ENCODE measurements at places on chromosomes 12 and 14.
A peak's percentile ranks its signal among the peaks of the same experiment; 100 is the strongest.

DNA sequence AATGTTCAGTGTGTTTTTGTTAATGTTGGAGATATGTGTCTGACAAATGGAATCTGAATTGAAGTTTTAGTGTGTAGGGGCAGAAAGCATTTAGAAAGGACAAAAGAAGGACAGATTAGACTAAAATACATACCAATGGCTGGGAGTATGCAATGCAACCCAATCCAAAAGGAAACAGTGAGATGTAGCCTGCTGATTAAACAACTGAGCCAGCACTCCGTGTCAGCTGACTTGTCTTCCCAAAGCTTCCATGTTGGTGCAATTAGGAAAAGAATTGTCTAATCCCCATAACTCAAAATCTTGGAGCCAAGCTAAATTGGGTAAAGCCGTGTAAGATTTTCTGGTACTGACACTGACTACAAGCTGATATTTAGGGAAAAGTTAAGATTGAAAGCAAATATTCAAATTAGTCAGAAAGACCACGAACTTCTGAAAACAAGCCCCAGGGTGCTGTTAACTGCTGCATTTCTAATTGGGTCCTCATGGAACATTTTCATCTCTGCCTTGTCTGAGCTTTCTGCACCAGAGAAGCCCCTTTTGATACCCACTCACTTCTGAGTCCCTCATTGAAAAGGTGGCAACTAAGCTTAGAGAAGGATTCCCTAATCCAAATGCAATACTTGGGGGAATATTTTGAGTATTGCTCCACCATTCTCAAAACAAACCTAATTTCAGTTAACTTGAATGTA is 109.1 kb downstream of the DAD1 start:
- no peak for DNase-seq

DNA sequence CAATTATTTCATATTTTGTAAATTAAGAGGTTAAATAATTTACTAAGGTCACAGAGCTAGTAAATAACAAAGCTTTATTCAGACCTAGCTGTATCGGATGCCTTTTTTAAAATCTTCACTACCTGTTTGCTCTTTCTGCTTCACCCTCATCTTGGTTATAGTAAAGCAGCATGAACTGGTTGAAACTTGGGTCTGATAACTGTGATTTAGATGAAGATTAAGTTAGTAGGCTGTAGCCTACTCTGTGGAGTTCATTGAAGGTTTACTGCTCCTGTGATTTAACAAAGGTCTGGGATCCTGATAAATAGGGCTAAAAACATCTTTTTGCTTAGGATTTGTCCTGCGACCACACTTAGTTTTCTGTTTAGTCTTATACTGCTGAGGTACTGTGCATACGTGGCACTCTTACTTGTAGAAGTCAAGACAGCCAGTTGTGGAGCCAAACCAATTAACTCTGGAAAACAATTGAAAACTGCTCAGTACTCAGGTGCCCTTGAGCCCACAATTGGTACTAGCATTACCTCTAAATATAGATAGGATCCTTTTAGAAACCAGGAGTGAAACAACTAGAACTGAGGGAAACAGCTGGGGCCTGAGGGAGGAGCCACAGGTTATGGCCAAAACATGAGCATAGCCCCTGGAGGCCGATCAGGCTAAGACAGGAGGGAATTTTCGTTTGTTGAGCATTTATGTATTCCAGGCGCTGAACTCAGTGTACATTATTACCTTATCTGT is 2.3 kb downstream of the SPATS2 start:
- no peak for DNase-seq

DNA sequence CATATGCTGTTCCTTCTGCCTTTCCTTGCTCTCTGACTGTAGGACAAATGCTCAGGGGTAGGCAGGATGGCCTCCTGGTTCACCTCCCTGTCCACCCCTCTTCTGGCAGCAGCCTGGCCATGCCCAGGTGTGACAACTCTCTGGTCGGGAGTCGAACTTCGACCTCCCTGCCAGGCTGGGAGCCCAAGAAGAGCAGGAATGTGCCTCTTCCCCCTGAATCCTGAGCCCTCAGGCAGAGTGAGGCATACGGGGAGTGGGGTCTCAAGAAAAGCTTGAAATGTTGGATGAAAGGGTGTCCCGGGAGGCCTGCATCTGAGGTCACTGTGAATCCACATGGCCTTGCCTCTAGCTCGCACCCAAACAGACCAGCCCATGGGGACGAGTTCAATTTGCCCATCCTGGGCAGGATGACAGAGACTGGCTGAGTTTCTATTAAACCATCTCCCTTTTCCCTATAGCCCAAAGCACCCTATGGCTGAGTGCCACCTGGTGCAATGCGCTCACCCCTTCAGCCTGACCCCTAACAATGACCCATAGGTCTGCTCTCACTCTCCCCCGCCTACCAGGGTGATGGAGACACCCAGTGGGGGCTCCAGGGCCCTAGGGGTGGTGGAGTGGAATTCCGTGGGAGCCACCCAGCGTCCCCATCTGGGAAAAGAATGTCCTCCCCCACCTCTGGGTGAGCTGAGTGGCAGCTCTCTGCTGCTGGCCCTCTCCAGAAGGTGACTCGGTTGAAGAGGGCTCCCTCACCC is 52.9 kb upstream of the DIO3 start:
- DNase-seq, result no peak

- no peak for DNase-seq
These were observed 38.7 kb upstream of the CRY1 start for GRCh38 chr12:107131832-107132616.

GRCh38 chr12:49776413-49776812 is 35.1 kb downstream of the TMBIM6 start:
- peak; percentile 5 for DNase-seq

GRCh38 chr14:68558096-68558495 is 234.8 kb downstream of the ZFP36L1 start:
- no peak for DNase-seq

DNA sequence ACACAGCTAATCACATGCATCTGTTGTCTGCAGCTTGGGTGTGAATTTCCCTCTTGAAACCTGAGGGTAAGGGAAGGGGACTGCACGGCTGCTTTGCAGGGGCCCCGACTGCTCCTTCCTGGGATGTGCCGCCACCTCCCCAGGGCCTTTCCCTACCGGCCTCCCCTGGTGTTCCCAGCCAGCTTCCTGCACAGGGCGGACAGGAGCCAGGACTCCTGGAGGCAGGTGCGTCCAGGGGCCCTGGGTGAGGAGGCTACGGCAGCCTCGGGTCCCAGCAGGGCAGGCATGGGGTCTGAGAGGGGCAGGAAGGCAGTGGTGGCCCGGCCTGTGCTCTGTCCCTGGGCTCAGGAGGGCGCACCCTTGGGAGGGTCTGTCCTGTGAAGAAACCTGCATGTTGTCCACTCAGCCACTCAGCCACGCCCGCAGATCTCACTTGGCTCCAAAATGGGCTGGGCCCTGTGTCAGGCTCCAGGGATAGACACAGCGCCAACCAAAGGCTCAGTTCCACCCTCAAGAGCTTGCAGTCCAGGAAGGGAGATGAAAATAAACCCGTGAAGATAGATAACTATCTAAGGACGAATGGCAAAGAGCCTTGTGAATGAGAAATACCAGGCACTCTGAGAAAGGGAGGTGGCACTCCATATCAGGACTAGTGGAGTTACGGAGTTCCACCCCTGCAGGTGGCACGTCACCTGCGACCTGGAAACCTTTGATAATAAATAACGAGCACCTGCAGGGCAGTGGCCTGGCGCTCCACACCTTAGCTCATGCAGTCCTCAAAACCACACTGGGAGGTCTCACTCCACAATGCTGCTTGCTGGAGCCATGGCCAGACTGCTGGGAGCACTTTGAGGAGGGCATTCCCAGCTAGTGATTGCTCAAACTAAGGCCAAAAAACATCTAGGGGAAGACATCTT is 427.4 kb downstream of the AACS start:
- DNase-seq, result no peak

DNA sequence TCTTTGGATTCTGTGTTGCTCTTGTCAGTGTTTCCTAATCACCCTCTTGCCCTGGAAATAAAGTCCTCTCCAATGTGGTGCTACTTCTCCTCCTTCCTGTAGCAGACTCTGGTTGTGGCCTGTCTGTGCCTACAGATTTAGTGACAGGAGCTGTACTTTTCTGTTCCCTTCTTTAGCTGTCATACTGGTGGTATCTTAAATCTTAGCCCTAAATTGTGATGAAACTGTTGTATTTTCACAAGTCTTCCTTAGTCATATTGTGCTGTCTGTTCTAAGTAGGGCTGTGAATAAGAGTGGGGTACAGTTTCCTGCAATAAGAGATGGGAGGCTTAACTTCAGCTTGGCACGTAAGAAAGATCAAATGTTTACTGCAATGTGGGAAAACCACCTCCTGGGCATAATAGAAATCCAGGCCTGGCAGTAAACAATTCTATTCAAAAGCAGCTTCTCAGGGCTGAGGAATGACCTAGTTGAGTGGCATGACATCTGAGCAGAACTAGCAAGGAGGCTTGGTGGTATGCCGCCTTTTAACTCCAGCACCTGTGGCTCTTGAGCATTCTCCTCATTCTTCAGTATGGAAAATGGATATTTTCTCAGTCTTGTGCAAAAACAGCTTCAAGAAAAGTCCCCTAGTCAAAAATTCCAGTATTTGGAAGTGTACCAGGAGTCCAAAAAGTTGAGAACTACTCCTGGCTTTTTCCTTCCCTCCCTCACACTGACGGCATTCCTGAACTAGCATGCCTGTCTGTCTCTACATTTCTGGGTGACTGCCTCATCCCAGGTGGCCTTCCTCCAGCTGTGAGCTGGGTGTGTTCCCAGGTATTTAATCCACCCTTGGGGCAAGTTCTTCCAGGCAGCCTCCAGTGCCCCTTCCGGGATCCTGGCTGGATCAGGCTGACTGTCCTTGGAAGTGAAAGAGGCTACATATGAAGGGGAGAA is 19.5 kb downstream of the ANO6 start:
- DNase-seq, result no peak

DNA sequence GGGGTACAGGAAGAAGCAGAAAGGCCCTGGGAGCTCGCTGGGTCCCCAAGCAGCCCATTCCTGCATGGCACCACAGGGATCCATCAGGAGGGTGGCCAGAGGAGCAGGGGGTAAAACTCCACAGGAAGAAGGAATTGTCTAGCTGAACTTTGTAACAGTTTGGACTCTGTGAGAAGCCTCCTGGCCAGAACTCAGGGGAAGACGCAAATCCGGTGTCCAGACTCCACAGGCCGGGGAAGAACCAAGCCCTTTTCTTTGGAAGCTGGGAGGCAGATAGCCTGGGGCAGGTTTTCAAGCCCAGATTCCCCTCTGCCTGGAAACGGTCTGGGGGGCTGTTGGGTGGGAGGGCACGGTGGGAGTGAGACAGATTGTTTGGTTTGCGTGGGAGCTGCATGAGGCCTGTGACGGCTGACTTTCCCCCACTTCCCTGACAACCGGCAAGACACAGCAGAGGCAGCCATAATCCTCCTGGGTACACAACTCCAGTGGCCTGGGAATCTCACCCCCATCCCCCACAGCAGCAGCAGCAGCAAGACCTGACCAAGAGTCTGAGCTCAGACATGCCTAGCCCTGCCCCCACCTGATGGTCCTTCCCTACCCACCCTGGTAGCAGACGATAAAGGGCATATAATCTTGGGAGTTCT is 16.7 kb downstream of the GPHB5 start:
- no peak for DNase-seq

GRCh38 chr12:9065607-9065856 is 50.2 kb downstream of the A2M start:
- no peak for DNase-seq

- DNase-seq, result no peak
These were observed 473.5 kb downstream of the ETNK1 start for GRCh38 chr12:23098517-23098916.

GRCh38 chr14:21874167-21874566 is 200.5 kb upstream of the OR4E1 start:
- DNase-seq, result no peak

GRCh38 chr12:29039013-29039412 is 110.1 kb upstream of the FAR2 start:
- no peak for DNase-seq

- DNase-seq, result no peak
These were observed 51.2 kb downstream of the SLC2A13 start for GRCh38 chr12:40054555-40055227.
